Endothelial cell of coronary artery (primary cell): ENCODE measurements at places on chromosomes 3 and 15. TPM values are rescaled to one million over a fixed set of nuclear protein-coding genes. Genes with fewer than 3 reads are reported as not detected.

Gene CFAP92
- total RNA-seq = 0.09 TPM in 1 of 2 replicates, not detected in the other

Gene SEMA5B
- total RNA-seq = under 0.01 and 0.09 TPM in 2 replicates

Gene UMPS
- 35.9 and 40.0 TPM in 2 replicates for total RNA-seq

Gene GOLGA8J
- total RNA-seq = 0.09 TPM in 1 of 2 replicates, not detected in the other
